ENCODE measurements at places on chromosomes 11 and 22. TPM values are rescaled to one million over a fixed set of nuclear protein-coding genes. Genes with fewer than 3 reads are reported as not detected.

Gene OR2D2
- total RNA-seq: not detected

DNA sequence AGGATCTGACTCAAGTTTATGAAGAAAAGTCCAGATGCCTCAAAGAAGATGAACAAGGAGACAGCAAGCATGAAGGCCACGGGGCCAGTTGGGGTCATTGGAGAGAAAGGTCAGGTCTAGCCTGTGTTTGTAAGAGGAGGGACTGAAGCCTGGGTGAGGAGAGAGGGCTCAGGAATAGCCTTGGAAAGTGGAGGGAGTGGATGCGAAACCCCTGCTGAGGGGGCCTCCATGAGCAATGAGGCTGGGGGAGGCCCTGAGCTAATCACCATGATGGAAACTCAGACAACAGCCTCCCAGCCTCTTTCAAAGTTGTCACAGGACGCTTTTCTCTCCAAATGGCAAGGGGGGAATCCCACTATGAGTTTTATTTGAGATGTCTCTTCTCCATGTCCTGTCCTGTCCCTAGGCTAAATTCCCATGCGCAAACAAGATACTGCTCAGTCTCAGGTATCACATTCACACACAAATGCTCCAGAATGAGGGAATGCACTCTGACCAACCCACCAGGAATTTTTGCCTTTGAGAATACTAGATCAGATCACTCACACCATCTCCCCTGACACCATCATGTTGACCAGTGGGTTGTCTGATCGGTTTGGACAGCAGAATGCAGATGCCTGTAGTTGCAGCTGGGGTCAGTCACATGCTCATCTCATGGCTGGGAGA, 51.3 kb upstream of the TOP3B start:
- no peak for DNase-seq

GRCh38 chr11:3353066-3353465, 25.9 kb downstream of the ZNF195 start:
- DNase-seq: no peak

DNA sequence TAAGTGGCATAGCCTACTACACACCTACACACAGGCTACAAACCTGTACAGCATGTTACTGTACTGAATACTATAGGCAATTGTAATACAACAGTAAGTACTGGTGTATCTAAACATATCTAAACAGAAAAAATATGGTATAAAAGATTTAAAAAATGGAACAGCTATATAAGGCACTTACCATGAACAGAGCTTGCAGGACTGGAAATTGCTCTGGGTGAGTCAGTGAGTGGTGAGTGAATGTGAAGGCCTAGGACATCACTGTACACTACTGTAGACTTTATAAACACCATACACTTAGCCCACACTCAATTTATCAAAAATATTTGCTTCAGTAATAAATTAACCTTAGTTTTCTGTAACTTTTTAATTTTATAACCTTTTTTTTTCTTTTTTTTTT, 24.7 kb downstream of the PAMR1 start:
- DNase-seq: no peak

- DNase-seq: no peak
Measured at GRCh38 chr22:46896568-46897245, 134.3 kb downstream of the TBC1D22A start.

- no peak for DNase-seq
Measured at GRCh38 chr22:19691721-19692341, 22.5 kb upstream of the SEPTIN5 start.

Gene RAPSN
- not detected for total RNA-seq

Gene SAA2
- total RNA-seq: 30.4 TPM

Gene SNX32
- 1.1 TPM for total RNA-seq

DNA sequence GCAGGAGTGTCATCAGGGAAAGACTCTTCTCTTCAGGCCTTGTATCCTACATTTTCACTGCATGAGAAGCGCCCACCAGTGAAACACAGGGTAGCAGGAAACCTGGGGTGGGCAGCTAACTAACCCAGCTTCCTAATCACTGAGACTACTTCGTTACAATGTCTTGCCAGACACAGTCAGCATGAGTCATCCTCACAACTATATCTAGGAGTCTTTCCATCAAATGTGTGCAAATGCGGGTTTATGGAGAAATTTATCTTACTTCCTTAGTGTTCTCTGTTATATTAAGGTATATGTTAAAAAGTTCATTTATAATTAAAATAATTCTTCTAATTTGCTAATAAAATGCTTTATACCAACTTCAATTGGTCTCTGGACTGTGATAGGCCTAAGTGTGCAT, 79.9 kb upstream of the RAB1B start:
- no peak for DNase-seq

DNA sequence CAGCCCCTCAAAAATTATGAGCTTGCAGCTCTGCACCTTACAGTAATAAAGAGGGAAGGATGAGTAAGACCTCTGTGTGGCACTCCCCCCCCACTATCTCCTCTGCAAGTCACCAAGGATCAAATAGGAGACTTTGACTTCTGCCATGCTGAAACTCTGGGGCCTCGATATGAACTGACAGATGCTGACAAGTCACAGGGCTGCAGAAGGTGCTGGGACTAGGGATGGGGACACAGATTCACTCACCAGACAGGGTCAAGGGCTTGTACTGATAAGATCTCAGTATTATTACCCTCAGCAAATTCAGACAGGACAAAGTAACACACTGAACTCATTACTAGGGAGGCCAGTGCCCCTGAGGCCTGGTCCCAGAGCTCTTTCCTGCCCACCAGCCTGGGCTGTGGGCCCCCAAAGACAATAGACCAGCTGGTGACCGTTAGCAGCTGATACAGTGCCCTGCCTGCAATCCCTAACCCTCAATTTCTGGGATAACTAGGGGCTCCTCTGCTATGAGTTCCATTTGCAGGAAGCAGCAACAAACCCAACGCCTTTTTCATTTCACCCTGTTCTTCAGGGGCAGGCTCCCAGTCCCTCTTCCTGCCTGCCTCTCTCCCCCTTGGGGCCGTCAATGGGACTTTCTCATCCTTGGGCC, 20.1 kb downstream of the TMPRSS13 start:
- peak; percentile 41 for DNase-seq
